ENCODE measurements at places on chromosomes 2 and 18. TPM values are rescaled to one million over a fixed set of nuclear protein-coding genes. Genes with fewer than 3 reads are reported as not detected.

DNA sequence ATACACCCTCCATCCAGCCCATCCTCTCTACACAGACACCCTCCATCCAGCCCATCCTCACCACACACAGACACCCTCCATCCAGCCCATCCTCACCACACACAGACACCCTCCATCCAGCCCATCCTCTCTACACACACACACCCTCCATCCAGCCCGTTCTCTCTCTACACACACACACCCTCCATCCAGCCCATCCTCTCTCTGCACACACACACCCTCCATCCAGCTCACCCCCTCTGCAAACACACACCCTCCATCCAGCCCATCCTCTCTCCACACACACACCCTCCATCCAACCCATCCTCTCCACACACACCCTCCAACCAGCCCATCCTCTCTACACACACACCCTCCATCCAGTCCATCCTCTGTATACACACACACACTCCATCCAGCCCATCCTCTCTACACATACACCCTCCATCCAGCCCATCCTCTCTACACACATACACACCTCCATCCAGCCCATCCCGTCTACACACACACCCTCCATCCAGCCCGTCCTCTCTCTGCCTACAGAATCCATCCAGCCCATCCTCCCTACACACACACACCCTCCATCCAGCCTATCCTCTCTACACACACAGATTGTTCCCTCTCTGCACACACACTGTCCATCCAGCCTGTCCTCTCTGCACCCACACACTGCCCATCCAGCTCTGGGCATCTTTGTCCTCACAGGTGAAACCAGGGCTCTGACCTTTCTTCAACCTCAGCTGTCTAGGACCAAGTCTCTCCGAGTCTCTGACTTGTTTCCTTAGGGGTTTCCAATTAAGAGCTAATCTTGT, 81.2 kb downstream of the EIPR1 start:
- H3K4me3 ChIP-seq: no peak overlapping the region
- H3K27ac ChIP-seq: no peak overlapping the region
- H3K27me3 ChIP-seq: no peaks in the 10 kb centered on the region
- no peaks in the 10 kb centered on the region for H3K36me3 ChIP-seq

DNA sequence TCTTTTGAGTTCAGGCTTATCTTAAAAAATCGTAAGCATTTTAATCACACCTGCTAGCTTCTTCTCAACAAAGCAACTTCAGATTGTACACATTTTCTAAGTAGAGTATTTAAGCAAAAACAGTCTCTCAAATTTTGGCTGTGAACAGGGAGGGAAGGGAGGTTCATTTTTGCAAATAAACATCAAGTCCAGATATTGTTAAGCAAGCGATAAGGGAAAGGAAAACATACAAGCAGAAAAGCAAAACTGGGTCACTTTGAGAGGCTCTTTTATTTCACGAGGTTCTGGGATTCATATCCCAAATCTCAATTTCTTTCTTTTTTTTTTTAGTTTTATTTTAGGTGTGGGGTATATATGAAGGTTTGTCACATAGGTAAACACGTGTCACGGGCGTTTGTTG, 79.9 kb downstream of the SLC25A12 start:
- H3K27ac ChIP-seq: no peak overlapping the region
- no peaks in the 10 kb centered on the region for H3K36me3 ChIP-seq
- no peaks in the 10 kb centered on the region for H3K4me1 ChIP-seq
- no peak for DNase-seq
- H3K27me3 ChIP-seq: no peaks in the 10 kb centered on the region

- H3K36me3 ChIP-seq: no peaks in the 10 kb centered on the region
- peak overlapping the region; percentile 98 for H3K27ac ChIP-seq
- H3K4me1 ChIP-seq: peaks cover 14% of the 10 kb centered on the region
- peak overlapping the region; percentile 86 for H3K4me3 ChIP-seq
These were observed 501 bp downstream of the RETREG2 start for GRCh38 chr2:219178377-219179175.

DNA sequence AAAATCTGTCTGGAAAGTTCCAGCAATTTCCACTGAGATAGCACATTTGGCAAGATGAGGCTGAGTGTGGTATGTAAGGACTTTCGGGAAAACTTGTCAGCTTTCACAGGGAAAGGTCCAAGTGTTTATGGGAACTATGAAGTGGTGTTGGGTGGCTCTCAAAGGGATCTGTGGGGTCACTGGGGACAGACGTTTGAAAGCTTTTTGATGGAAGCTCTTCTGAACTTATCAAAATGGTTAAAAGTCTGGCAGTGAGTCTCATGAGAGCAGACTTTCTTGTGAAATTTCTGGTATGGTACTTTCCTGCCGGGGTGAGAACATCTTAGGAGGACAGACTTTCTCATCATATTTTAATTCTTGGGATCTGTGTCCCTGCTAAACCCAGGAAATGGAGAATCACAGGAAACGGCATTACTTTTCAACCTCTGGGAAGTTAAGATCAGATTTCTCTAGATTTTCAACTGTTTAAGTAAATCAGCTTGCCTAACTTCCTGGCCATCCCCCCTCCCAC, 546.3 kb upstream of the ZEB2 start:
- no peak overlapping the region for H3K4me3 ChIP-seq
- no peaks in the 10 kb centered on the region for H3K36me3 ChIP-seq
- DNase-seq: no peak
- no peaks in the 10 kb centered on the region for H3K4me1 ChIP-seq
- peak overlapping the region; percentile 45 for H3K27ac ChIP-seq
- H3K27me3 ChIP-seq: no peaks in the 10 kb centered on the region

DNA sequence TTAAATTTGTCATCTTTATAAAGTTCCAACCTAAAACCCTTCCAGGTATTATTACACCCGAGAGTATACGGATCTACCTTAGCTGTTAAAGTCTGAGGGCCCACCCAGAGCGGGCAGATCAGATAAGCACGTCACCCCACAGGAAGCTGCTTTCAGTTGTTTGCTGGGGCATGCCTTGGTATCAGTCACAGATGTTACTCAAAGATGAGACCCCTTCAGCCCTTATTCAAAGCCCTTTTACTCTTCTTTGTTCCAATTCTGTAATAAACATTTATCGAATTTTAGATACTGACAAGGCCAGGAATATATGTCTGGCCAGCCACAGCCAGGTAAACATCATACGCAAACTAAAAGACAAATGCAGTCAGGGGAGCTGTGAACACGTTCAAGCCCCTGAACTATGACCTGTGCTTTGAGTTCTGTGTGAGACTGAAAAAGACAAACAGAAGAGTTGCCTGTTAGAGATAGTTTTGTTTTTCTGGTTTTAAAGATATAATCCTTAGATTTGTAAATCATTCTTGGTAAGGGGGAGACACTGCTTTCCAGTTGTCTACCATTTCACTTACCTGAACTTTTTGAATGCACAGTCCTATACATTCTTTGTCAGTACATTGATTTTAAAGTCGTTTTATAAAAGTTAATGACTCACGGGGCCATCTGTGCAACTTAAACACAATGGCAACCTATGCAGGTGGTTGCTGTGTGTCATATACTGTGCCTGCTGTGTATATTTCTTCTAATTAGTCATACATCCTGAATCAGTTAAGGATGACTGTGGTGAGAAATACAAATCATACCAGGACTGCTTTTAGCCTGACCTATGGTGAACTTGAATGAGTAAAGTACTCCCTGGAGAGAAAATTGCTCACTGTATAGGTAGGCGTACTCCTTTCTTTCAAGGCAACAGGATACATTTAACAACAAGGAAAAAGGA, 100.5 kb upstream of the ITPRID2 start:
- H3K4me3 ChIP-seq: no peak overlapping the region
- H3K27ac ChIP-seq: peak overlapping the region; percentile 83
- DNase-seq: peak; percentile 42
- H3K27me3 ChIP-seq: no peaks in the 10 kb centered on the region

GRCh38 chr18:26630596-26630995, 82.2 kb upstream of the KCTD1 start:
- DNase-seq: no peak
- H3K27ac ChIP-seq: no peak overlapping the region
- no peak overlapping the region for H3K4me3 ChIP-seq
- H3K36me3 ChIP-seq: no peaks in the 10 kb centered on the region
- H3K4me1 ChIP-seq: peaks cover 8% of the 10 kb centered on the region

GRCh38 chr18:69265656-69266055, 135.0 kb upstream of the DOK6 start:
- H3K27me3 ChIP-seq: no peaks in the 10 kb centered on the region
- H3K4me3 ChIP-seq: no peak overlapping the region
- H3K4me1 ChIP-seq: no peaks in the 10 kb centered on the region

GRCh38 chr18:69490072-69490471, 89.4 kb downstream of the DOK6 start:
- H3K4me3 ChIP-seq: no peak overlapping the region
- no peaks in the 10 kb centered on the region for H3K27me3 ChIP-seq
- no peaks in the 10 kb centered on the region for H3K36me3 ChIP-seq
- peaks cover 6% of the 10 kb centered on the region for H3K4me1 ChIP-seq
- no peak for DNase-seq

DNA sequence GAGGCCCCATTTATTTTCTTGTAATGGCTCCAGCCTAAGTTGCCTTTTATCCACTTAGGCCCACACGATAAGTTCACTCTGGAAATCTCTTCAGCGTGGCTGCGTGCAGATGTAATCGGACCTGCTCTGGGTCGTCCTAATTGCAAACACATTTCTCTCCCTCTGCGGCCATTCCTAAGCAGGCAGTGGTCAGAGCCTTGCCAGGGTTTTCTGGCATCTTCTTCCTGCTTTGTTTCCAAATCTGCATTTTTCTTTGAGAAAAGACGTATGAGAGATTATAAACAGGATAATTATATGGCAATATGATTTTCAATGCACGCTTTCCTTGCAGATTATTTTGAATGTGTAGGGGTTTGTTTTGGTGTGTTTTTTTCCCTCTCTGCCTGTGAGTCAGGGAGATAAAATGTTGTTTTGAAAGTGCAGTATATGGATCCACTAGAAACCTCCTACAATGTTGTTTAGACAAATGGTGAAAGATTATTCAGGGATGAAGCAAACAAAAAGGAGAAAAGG, 239.4 kb upstream of the TANK start:
- peak; percentile 55 for DNase-seq
- H3K4me1 ChIP-seq: no peaks in the 10 kb centered on the region
- H3K36me3 ChIP-seq: no peaks in the 10 kb centered on the region
- H3K4me3 ChIP-seq: no peak overlapping the region
- peak overlapping the region; percentile 82 for H3K27ac ChIP-seq

DNA sequence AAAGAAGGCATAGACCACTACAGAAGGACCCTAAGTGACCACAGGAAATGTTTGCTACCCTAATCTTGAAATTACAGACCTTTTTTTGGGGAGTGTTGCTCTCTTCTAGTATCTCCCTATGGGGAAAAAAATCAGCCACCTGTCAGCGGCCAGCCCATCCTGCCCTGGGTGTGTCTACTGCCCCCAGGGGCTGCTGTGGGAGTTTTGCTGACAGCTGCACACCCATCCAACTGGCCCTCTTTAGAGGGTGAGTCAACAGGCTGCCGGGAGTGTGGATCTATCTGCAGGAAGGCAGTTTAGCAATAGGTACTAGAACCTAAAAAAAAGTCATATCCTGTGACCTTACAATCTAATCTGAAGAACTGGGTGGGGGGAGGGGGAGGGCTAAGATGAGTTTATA, 796 bp upstream of the DYSF start:
- H3K36me3 ChIP-seq: no peaks in the 10 kb centered on the region
- peaks cover 37% of the 10 kb centered on the region for H3K27me3 ChIP-seq
- H3K4me3 ChIP-seq: no peak overlapping the region
- DNase-seq: peak; percentile 41

- no peak overlapping the region for H3K4me3 ChIP-seq
- H3K36me3 ChIP-seq: no peaks in the 10 kb centered on the region
- peak overlapping the region; percentile 64 for H3K27ac ChIP-seq
- peak; percentile 63 for DNase-seq
These were observed 100.5 kb downstream of the CDC42EP3 start for GRCh38 chr2:37570773-37571586.

DNA sequence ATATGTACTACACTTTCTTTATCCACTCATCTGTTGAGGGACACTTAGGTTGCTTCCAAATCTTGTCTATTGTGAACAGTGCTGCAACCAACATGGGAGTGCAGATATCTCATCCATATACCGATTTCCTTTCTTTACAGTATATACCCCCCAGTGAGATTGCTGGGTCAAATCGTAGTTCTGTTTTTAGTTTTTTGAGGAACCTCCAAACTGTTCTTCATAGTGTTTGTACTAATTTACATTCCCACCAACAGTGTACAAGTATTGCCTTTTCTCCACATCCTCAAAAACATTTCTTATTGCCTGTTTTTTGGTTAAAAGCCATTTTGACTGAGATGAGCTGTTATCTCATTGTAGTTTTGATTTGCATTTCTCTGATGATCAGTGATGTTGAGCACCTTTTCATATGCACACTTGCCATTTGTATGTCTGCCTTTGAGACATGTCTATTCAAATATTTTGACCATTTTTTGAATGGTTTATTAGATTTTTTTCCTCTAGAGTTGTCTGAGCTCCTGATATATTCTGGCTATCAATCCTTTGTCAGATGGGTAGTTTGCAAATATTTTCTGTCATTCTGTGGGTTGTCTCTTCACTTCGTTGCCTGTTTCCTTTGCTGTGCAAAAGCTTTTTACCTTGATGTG, 12.2 kb downstream of the PLEK start:
- H3K4me3 ChIP-seq: no peak overlapping the region
- no peaks in the 10 kb centered on the region for H3K36me3 ChIP-seq
- H3K27ac ChIP-seq: no peak overlapping the region
- no peaks in the 10 kb centered on the region for H3K4me1 ChIP-seq

- no peaks in the 10 kb centered on the region for H3K4me1 ChIP-seq
- no peaks in the 10 kb centered on the region for H3K36me3 ChIP-seq
- no peak for DNase-seq
- no peak overlapping the region for H3K27ac ChIP-seq
These were observed 329.7 kb upstream of the NRP2 start for GRCh38 chr2:205352593-205352992.

DNA sequence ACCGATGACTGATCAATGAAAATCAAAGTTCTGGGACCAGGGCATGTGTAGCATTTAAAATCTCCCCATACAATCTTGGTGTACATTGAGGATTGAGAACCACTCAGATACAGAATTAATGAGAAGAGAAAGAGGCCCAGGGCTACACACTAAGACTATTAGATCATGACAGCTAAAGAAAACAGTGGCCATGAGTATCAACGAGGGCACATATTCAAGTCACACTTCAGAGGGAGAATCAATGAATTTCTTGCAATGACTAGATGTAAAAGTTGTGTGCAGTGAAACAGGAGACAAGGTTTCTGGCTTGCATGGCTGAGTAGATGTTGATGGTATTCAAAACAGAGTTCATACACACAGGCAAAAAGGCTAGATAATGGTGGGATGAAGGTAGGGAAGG, 29.1 kb downstream of the METTL8 start:
- no peak overlapping the region for H3K4me3 ChIP-seq
- no peak overlapping the region for H3K27ac ChIP-seq
- no peak for DNase-seq
- no peaks in the 10 kb centered on the region for H3K27me3 ChIP-seq
- H3K4me1 ChIP-seq: peaks cover 5% of the 10 kb centered on the region

GRCh38 chr18:7856116-7856515, 289.0 kb downstream of the PTPRM start:
- H3K27ac ChIP-seq: no peak overlapping the region
- H3K36me3 ChIP-seq: no peaks in the 10 kb centered on the region
- no peak for DNase-seq
- H3K27me3 ChIP-seq: no peaks in the 10 kb centered on the region
- no peaks in the 10 kb centered on the region for H3K4me1 ChIP-seq
- H3K4me3 ChIP-seq: no peak overlapping the region

GRCh38 chr2:55843096-55843993, 80.2 kb downstream of the EFEMP1 start:
- H3K27me3 ChIP-seq: no peaks in the 10 kb centered on the region
- no peak overlapping the region for H3K4me3 ChIP-seq
- H3K4me1 ChIP-seq: peaks cover 40% of the 10 kb centered on the region
- peak overlapping the region; percentile 93 for H3K27ac ChIP-seq
- H3K36me3 ChIP-seq: no peaks in the 10 kb centered on the region

ESPNL gene
- total RNA-seq: 0.36 TPM

ZEB2 gene
- 35.5 TPM for total RNA-seq

CFAP65 gene
- 0.12 TPM for total RNA-seq

RUFY4 gene
- 0.10 TPM for total RNA-seq

ASPRV1 gene
- total RNA-seq: 0.73 TPM

All from hepatocyte (in vitro differentiated cells).